ENCODE measurements at places on chromosomes 12 and 14. TPM values are rescaled to one million over a fixed set of nuclear protein-coding genes. Genes with fewer than 3 reads are reported as not detected.

DNA sequence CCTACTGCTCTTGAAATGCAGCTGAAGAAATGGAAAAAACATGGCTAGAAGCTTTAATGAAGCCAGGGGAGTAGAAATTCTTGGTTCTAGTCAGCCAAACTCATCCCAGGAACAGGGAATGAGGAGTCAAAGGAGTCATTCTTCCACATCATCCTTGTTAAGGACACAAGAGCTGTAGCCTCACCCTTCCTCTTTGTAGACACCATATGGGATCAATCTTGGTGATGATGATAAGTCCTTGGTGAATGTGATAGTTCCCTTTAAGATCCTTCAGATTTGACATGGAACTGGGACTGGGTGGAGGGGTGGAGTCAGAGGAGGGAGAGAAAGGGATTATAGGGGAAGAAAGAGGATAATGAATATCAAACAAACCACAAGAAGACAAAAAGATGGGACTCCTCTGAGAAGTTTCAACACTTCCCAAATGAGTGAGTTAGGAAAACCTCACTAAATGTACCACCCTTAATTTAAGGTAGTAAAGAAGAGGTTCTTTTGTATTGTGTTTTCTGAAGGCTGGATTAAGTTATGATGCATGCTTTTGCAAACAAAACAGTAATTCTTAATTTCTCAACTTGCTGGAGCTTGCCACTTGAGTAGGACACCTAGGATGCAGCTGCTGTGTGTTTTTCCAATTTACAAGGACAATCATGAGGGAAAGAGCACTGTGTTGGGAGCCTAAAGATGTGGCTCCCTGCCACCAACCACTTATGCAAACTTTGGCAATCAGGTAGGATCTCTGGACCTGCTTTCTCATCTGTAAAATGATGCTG is 104.0 kb downstream of the WIF1 start:
- DNase-seq: no peak

- DNase-seq: peak; percentile 70
Observed at GRCh38 chr14:61973981-61974380, 211.8 kb downstream of the SNAPC1 start.

DNA sequence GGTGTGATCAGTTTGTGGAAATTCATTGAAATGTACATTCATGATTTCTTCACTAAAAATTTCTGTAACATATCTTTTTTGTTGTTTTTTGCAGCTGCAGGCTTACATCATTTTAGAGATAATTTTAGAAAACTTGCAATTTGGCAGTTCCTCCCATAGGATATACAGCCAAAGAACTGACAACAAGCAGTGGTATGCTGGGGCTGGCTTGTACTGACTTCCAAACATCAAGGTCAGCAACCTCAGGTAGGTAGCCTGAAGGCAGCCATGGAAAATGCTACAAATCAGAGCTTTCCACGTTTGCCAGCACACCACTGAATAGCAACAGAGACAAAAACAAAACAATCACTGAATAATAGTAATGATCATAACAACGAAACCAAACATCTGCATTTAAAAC is 21.2 kb downstream of the TRIM9 start:
- no peak for DNase-seq

DNA sequence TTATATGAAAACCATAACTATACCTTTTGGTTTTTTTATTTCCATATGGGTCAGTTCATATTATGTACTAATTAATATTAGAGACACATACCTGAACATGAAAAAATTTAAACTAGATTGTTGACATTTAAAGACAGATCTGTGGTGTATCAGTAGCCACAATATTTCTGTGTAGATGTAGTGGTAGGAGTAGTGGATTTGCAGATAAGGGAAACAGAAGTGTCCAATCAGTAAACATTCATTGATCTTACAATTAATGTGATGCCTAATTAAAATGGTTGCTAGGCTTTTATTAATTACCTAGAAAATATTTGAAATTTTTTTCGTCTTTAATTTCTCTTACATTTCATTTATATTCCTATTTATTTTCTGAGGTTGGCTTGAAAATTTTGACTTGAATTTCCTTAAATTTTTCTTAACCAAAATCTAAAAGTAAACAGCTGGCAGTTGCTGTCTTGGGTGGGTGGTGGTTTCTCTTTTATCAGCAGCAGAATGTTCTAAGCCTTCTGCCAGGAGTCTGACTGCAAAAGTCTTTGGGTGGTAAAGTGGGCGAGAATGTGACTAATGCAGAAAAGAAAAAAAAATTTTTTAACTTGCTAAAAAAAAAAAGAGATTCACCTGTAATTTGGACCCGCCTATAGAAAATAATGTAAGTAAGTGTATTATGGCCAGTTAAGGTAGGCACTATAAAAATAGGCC is 2.4 kb downstream of the FGFR1OP2 start:
- DNase-seq: peak; percentile 14

The HOXC9 gene
- 5.7 TPM for total RNA-seq

The KCNMB4 gene
- total RNA-seq: 3.0 TPM

The CPNE6 gene
- not detected for total RNA-seq

Measured in M059J (cell line).